ENCODE measurements at places on chromosomes 16 and 17. TPM values are rescaled to one million over a fixed set of nuclear protein-coding genes. Genes with fewer than 3 reads are reported as not detected.

- no peak for DNase-seq
Measured at GRCh38 chr17:57097832-57098421, 12.9 kb downstream of the AKAP1 start.

DNA sequence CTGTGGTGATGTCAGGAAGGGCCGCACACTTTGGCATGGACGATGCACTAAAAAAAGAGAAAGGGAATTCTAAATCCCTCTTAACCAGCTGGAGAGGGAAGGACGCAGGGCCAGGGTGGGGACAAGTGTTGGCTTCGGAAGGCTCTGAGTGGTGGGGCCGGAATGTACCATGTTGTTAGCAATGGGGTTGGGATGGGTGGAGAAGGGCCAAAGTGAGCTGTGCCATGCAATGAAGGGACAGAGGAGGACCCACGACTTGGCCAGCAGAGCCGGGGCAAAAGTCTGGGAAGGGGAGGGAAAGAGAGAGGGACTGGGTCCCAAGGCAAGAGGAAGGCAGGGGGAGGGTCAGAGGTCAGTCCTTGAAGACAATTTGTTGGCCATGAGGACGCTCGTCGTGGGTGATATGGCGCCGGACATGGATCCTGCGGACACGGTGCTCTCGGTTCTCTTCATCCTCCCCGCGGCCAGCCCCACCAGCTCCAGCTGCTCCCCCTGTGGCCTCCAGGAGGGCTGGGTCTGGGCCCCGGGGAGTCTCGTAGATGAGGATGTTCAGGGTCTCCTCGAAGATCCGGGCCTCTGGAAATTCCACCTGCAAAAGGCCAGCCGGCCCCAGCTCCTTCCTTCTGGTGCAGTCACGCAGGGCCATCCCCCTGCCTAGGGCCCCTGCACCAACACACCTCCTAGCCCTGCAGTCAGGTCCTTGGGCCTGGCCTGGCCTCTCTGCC is 6.4 kb downstream of the ASPHD1 start:
- no peak for DNase-seq

- peak; percentile 28 for DNase-seq
Measured at GRCh38 chr16:24834459-24835335, 11.1 kb upstream of the SLC5A11 start.

DNA sequence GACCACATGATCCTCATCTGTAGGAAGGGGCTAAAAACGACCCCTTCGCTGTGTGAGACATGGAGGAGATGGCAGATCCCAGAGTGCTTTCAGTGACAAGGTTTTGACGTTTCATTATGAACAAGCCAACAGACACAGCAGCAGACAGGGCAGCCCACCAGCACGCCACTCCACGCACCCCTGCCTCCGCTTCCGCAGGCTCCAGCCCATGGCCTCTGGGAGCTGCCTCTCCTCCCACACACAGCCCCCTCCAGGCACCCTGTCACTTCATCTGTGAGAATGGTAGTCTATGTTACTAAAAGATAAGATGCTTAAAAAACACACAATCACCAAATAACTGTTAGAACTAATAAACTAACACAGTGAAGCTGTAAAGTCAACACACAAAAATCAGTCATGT is 12.3 kb upstream of the ADCY7 start:
- DNase-seq, result no peak

DNA sequence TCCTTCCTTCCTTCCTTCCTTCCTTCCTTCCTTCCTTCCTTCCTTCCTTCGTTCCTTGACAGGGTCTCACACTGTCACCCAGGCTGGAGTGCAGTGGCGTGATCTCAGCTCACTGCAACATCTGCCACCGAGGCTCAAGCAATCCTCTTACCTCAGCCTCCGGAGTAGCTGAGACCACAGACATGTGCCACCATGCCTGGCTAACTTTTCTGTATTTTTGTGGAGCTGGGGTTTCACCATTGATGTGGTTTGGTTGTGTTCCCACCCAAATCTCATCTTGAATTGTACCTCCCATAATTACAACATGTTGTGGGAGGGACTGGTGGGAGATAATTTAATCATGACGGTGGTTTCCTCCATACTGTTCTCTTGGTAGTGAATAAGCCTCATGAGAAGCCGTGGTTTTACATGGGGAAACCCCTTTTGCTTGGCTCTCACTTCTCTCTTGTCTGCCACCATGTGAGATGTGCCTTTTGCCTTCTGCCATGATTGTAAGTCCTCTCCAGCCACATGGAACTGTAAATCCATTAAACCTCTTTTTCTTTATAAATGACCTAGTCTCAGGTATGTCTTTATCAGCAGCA is 90.3 kb upstream of the MPHOSPH6 start:
- peak; percentile 20 for DNase-seq

GRCh38 chr17:13952009-13952750 is 117.1 kb upstream of the COX10 start:
- no peak for DNase-seq

GRCh38 chr16:69822174-69822935 is 60.2 kb downstream of the WWP2 start:
- no peak for DNase-seq

DNA sequence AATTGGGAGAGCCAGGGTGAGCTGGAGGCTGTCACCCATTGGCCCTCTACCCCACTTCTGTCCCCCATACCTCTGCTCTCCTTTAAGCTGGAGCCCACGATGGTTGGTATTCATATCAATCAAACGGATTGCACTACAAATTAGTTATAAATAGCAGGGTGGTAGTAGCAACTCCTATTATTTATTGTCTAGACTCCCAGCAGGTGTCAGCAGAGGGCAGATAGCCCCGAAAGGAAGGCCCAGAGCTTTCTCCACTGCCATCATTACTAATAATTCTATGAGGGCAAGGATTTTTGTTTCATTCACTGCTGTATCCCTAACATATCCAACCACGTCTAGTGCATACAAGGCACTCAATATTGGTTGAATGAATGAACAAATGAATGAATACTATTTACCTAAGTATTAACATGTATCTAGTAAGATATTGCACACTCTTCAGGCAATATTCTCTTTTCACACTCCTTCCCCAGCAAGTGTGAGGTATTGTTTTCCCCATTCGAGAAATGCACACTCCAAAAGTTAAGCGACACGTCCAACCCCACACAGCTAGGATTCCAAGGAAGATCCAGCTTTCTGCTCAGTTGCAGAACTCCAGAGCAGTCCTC is 6.3 kb downstream of the C17orf50 start:
- DNase-seq, result peak; percentile 49

- DNase-seq, result peak; percentile 66
Measured at GRCh38 chr16:1152123-1152638, 725 bp upstream of the CACNA1H start.

- no peak for DNase-seq
Measured at GRCh38 chr17:66319226-66319625, 16.8 kb downstream of the PRKCA start.

DNA sequence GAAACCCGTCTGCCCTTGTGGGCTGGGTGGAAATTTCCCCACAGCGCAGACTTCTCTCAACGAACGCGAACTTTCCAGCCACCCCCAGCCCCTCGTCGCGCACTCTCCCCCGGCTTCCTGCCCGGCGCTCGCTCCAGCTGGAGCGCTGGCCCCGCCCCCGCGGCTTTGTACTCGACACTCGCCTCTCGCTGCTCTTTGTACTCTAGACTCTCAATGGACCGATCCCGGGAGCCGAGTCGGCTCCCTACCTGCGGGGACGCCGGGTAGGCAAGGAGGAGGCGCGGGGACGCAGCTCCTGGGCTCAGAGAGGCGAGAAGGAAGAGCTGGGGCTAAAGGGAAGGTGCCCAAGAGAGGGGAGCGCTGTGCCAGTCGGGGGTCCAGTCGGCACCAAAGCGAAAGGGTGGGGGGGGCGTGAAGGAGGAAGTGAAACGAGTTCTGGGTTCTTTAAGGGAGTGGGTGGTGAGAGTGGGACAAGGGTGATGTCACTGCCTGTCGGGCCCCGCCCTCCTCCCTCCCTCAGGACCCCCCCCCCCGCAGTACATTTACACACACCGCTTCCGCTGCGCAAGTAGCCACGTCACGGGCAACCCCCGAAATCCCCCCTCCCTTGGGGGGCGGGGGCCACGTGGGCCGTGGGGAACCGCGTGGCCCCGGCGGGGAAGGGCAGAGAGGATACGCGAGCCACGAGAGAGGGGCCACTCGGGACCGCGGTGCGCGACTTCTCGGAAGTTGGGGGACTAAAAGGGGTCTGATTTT is 9.7 kb downstream of the KDM6B start:
- peak; percentile 94 for DNase-seq

- peak; percentile 28 for DNase-seq
Measured at GRCh38 chr17:1762901-1763898, 1.3 kb downstream of the SERPINF1 start.

DNA sequence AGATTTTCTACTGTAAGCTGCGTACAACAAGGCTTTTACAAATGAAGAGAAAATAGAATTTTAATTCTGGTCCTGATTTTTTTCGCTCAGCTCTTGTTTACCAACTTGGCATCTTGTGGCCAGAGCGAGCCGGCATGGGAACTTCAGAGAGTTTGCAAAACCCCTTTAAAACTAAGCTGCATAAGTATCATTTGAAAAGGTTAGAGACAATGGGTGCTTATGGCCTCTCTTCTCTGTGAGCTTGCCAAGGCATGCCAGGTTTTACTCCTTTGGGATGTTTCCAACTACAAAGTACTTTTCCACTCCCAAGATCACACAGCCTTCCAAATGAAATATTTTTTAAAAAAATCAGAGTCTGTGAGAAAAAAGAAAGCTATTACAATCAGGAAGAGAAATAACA is 62.4 kb upstream of the FA2H start:
- no peak for DNase-seq

The CDK5R1 gene
- 15.3 TPM for total RNA-seq

The CEP295NL gene
- not detected for total RNA-seq

The TAC4 gene
- total RNA-seq, result not detected

The GAS2L2 gene
- total RNA-seq, result 0.07 TPM
